ENCODE measurements at places on chromosomes 1 and 21.

GRCh38 chr1:29657816-29658215 lies 421.5 kb downstream of the PTPRU start:
- no peak for DNase-seq

DNA sequence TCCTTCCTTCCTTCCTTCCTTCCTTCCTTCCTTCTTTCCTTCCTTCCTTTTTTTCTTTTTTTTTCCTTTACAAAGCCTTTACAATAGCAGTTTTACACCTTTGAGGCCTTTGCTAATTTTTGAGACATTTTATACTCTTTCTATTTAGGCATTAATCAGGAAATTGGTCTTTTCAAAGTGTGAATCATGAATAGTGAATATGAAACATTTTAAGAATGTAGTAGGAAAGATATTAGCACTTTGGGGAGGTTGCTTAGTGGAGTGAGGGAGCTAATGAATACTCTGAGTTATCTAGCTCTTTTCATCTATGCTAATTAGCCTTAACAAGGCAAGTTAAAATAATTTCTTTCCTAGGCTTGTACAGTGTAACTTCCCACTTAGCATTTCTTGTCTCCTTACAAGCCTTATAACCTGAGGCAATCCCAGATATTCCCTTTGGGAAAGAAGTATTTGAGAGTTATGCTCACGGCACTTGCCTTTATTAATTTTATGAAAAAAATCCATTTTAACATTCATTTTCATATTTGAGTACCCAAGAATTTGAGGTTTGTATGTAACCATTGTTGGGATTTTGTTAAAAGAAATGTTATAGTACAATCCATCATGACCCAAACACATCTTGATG lies 122.6 kb downstream of the NTNG1 start:
- no peak for DNase-seq

DNA sequence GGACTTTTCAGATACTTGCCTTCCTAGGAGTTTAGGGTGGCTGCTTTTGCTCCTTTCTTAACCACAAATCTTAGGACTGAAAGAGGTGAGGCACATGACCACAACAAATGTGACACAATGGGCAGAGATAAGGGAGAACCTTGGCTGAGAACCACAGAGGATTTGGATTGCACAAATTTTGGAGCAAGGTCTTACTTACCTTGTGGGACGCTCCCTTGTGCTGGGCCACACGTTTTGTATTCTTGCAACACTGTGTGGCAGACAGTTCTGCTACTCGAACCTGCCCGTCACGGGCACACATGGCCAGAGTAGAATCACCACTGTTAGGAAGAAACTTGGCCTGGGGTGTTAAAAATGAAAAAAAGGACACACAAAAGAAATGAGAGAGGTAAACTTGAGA lies 23.9 kb downstream of the DCAF8 start:
- DNase-seq: no peak

GRCh38 chr1:189637041-189637440 lies 840.6 kb downstream of the BRINP3 start:
- no peak for DNase-seq

Measured in NCI-H1694 (cell line).